ENCODE measurements at places on chromosomes 7 and 10. TPM values are rescaled to one million over a fixed set of nuclear protein-coding genes. Genes with fewer than 3 reads are reported as not detected.

DNA sequence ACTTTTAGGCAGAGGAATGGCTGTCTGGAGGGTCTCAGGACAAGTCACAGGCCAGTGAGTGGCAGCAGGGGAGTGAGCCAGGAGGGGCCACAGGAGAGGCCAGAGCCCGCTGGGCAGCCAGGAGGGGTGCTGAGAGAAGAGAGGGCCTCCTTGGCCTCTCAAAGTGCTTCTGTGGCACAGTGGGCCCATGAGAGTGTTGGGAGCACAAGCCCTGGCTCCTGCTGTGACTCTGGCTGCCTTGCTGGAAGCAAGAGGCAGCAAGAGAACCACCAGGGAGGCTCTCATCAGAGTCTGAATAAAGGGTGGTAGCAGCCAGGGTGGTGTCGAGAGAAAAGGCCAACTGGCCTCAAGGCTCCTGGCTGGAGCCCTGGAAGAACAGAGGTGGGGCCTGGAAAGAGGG, 91.1 kb downstream of the VOPP1 start:
- DNase-seq: no peak

GRCh38 chr10:95782318-95782717, 26.4 kb downstream of the ENTPD1 start:
- no peak for DNase-seq

DNA sequence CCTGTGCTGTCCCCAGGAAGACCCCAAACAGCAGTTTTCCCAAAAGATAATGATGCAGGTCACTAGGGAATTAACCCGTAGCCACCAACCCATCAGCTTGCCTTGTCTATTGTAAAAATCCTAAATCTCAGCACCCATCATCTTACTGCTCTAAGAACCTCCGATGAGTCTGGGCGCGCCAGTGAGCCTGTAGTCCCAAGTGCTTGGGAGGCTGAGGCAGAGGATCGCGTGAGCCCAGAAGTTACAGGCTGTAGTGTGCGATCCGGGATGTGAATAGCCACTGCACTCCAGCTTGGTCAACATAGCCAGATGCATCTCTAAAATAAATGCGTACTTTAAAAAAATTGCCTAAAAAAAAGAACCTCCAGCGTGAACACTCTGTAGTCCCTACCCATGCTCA, 951 bp downstream of the AS3MT start:
- no peak for DNase-seq

GRCh38 chr7:158473221-158473620, 114.4 kb downstream of the PTPRN2 start:
- peak; percentile 40 for DNase-seq

GRCh38 chr10:5446390-5446926, 34.1 kb downstream of the NET1 start:
- DNase-seq: peak; percentile 73

- DNase-seq: no peak
Observed at GRCh38 chr7:155289949-155290501, 7.7 kb upstream of the INSIG1 start.

GRCh38 chr7:129792721-129793120, 160.0 kb downstream of the UBE2H start:
- DNase-seq: no peak

GRCh38 chr10:87503886-87504285, 807 bp upstream of the MINPP1 start:
- DNase-seq: no peak

DNA sequence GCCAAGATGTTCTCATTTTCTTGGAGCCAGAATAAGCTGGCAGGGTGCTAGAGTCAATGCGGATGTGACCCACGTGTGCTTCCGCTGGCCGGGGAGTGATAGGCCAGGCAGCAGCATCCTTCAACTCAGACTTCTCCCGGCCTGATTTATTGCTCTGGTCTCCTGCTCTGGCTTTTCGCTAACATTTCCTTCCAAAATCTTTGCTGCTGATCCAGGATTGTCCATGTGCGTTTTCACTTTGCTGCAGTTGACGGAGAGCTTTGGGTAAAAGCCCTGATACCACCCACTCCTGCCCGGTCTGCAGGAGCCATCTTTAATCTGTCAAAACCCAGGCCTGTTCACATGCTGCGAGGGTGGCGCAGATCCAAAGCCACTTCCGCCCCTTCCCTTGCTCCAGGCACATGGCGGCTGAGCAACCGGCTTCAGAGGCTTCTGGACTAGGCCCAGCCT, 106.8 kb downstream of the CYP26A1 start:
- DNase-seq: no peak

DNA sequence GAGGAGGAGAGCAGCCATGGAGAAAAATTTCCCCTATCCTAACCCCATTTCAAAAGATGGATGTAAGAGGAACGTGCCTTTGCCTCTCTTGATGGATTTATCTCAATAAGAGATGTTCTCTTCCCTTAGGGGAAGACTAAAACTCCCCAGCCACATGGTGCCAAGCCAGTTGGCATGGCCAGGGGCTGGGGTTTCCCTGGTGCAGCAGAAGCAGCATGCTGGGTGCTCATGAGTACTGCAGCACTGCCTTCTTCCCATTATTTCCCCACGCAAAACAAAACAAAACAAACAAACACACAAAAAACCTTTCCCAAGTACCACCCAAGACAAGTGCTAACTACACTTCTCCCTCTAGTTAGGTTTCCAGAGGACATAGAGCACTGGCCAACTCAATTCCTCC, 97.2 kb downstream of the DOCK4 start:
- DNase-seq: no peak

- no peak for DNase-seq
Observed at GRCh38 chr10:24357344-24358004, 148.5 kb downstream of the KIAA1217 start.

DNA sequence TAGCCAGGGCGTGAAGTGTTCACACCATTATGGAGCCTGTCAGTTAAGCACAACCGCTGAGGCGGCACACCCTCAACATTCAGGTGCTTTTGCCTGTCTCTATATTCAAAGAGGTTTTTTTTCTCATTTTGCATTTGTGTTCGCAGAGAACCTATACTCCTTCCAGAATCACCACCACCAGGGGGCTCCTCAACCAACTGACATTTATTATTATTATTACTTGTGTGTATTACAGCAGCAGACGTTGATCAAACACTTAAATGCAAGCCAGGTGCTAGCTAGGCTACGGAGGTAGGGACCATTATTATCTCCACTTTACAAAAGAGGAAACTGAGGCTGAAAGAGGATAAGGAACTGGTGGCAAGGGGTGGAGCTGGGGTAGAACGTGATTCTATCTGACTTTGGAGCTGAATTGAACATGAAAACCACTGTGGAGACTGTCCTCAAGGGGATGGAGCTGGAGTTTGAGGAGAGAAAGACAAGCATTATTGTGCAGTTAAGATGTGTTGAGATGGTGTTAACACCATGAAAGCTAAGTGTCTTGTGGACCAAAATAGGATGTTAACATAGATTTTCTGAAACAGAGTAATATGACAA, 133.8 kb upstream of the PLXNA4 start:
- DNase-seq: no peak

DNA sequence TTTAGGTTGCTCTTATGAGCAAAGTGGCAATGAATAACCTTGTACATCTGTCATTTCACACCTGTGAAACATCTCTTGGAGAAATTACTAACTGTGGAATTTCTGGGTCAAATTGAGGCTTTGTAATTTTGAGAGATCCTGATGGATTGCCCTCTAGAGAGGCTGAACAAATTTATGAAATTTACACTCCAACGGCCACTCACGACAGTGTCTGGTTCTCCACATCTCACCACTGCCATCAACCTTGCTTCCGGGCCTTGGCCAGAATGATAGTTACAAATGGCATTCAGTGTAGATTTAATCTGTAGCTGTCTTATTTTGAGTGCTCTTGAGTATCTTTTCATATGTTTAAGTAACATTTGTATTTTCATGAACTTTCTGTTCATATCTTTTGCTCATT, 117.4 kb downstream of the TMEM178B start:
- no peak for DNase-seq

GRCh38 chr10:49010295-49010694, 70.7 kb upstream of the LRRC18 start:
- DNase-seq: no peak

GRCh38 chr10:22005763-22006162, 2.2 kb upstream of the DNAJC1 start:
- DNase-seq: no peak

DNA sequence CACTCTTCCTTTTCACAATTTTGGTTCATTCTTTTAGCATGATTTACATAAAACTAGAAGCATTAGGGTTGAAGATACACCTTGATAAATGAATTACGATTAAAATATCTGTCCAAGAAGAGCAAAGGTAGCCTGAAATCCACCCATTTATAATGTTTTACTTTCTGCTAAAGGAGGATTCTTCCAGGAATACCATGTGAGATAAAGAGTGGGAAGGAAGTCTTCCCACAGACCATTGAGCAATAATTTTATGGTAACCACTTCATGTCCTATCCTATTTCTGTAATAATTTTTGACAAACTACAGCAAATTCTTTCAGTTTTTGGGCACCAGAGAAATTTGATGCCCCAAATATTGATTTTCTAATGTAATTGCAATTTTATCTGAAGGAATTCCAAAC, 150.6 kb upstream of the STEAP4 start:
- no peak for DNase-seq

GRCh38 chr10:104574838-104575237, 66.3 kb upstream of the SORCS3 start:
- DNase-seq: no peak

DNA sequence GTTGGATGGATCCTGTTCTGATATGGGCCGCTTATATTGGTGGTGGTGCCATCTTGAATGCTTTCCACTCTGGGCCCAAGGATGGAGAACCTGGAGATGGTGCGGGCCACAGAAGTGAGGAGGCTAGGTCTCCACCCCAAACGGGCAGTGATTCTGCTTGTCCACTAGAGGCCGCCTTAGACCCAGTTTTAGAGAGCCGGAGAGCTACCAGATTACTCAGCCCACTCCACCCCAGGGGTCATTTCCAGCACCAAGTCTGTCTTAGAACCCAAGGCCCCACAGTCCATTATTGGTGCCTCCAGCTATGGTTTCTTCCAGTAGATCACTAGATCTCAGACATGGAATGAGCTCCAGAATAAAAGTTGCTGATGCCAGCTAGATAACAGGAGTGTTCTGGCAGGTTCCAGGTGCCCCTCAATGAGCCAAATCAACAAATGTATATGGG, 11.8 kb upstream of the CAMK2G start:
- no peak for DNase-seq

GRCh38 chr10:92045641-92046106, 122.1 kb downstream of the BTAF1 start:
- DNase-seq: no peak

GPR141 gene
- 0.42 TPM for polyA plus RNA-seq

FANK1 gene
- 7.8 TPM for polyA plus RNA-seq

KIF11 gene
- 31.8 TPM for polyA plus RNA-seq

COL17A1 gene
- 0.29 TPM for polyA plus RNA-seq

GJD4 gene
- 0.11 TPM for polyA plus RNA-seq

AKR1C8 gene
- polyA plus RNA-seq: 0.26 TPM

CFAP69 gene
- 16.7 TPM for polyA plus RNA-seq

PTPN20 gene
- polyA plus RNA-seq: 1.8 TPM

PNLIPRP2 gene
- not detected for polyA plus RNA-seq

GRID1 gene
- polyA plus RNA-seq: 1.6 TPM

PDE6C gene
- polyA plus RNA-seq: 0.40 TPM

All from right renal cortex interstitium (tissue), 3 donors.